CD4-positive, alpha-beta T cell treated with Interleukin-1 beta for 1 hour (primary cell): ENCODE measurements at places on chromosomes 3 and 15.
A peak's percentile ranks its signal among the peaks of the same experiment; 100 is the strongest.

- DNase-seq, result no peak
Observed at GRCh38 chr3:113148284-113148683, 63.1 kb upstream of the BOC start.

DNA sequence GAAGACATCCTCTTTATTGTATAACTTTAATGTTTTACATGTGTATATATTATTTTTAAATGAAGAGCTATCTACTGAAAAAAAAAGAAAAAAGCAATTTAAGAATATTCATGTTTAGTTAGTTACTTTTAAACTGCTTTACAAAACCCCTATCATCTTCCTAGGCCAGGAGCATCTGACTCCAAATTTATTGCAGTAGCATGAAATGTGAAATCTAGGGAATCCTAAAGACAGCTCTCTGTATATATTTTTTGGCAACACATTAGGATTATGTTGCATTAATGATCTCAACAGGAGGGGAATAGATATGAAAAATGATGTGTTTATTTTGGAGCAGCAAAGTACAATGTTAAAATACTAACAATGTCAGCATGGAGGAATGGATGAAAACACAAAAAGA lies 158.3 kb downstream of the CNTN3 start:
- no peak for DNase-seq

DNA sequence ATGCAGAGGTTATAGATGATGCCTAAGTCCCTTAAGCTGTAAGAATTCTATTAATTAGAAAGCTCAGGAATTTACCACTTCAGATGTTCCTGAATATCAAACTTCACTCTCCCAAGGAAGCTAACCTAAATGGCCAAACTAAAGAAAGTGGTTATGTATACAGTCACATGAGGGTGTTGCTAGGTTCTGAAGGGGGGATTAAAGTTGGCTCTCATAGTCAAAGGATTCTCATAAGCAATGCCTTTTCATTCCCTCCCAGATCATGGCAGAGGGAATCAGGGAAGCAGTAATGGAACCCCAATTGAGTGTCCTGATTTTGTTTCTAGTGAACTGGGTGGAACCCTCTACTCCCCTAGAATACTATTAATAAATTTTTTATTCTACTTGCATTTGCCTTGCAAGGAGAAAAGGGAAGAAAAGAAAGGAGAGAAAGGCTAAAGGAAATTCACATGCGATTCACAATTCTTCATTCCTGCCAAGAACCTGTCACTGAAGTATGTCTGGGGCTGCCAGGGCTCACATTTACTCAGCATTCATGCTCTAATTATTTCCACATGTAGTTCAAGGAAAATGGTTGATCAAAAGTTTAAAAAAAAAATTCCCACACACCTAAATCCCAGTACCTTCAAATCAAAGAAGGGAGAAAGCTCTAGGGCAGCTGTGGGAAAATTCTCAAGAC lies 25.1 kb downstream of the FSTL1 start:
- no peak for DNase-seq

DNA sequence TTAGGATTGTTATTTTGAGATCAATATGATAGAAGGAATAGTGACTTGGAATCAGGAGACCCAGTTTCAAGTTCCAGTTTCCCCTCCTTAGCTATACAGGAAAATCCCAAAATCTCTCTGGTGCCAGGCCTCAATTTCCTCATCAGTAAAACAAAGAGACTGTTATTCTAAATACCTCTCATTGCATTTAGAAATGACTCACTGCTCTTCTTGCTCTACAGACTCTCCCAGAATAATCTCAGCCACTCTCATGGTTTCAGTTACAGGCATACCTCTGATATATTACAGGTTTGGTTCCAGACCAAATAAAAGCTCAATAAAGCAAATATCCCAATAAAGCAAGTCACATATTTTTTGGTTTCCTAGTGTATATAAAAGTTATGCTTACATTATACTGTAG lies 28.3 kb downstream of the IMPG2 start:
- DNase-seq, result no peak

GRCh38 chr3:14144423-14145075 lies 19.7 kb downstream of the TMEM43 start:
- peak; percentile 91 for DNase-seq

DNA sequence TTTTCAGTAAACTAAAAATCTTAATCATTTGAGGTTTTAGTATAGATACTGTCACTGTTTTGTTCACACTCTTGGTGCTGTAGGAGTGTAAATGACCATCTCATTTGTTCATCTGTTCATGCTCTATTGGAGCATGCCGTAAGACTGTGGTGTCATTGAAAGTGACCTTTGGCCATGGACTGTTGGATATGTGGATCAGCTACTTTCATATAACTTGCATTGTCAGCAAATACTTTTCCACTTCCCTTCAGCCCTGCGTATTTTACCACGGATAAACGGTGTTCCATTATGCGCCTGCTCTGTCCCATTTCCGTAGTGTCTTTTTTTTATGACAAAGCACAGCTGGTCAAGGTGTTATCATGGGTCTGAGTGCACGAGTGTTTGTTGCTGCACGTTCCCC lies 32.6 kb upstream of the SENP5 start:
- no peak for DNase-seq

GRCh38 chr3:158790901-158791589 lies 10.8 kb upstream of the MFSD1 start:
- DNase-seq, result peak; percentile 64

DNA sequence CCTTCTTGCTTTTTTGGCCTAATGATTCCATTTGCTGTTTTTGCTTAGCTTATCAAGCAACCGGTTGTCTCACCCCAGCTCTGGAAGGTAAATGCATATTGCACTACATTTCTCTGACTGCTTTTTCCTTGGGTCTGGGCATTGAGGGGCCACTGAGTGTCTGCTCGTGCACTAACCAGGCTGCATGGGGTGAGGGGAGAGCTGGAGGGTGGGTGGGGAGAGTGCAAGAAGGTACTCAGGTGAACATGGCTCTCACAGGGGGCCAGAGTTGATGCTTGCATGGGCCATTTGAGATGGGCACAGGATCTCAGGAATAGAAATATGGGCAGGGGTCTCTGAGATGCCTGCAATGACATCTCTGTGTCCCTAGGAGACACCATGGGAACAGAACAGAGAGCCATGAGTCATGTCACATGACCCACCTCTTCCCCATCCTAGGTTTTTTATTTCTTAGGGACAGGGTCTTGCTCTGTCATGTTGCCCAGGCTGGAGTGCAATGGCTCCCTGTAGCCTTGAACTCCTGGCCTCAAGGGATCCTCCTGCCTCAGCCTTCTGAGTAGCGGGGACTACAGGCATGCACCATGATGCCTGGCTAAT lies 6.2 kb downstream of the ALPK3 start:
- no peak for DNase-seq

GRCh38 chr15:73986055-73986775 lies 5.9 kb downstream of the STOML1 start:
- DNase-seq, result no peak

DNA sequence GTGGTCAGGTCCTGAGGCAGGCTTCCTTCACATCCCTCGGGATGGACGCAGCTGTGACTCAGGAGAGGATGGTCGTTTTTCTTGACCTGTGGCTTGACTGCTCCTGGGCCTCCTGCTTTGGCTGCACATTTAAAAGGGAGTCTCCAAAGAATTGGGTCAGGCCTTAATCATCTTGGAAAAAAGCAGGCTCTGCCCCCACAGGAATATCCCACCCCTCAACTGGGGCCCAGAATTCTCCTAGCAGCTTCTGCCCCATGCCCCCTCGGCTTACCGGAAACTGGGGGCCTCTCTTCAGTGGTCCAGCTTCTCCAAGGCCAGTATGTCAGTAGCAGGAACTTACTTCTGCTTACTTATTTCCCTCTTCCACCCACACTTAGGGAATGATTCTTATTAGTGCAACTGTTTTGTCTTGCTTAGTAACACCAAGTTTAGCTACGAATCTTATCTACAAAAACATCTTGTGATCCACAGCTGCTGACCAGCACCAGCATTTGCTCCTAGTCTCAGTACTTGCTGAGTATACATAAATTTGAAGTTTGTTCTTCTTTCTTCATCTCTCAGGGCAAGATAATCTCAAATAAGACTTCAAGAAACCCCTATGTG lies 35.7 kb downstream of the ATG7 start:
- DNase-seq, result no peak
